ENCODE measurements at places on chromosomes 1 and 21.

GRCh38 chr1:170071378-170071777 lies 3.1 kb downstream of the KIFAP3 start:
- no peak for DNase-seq

- DNase-seq: no peak
Measured at GRCh38 chr1:60813071-60813470, 269.3 kb upstream of the NFIA start.

DNA sequence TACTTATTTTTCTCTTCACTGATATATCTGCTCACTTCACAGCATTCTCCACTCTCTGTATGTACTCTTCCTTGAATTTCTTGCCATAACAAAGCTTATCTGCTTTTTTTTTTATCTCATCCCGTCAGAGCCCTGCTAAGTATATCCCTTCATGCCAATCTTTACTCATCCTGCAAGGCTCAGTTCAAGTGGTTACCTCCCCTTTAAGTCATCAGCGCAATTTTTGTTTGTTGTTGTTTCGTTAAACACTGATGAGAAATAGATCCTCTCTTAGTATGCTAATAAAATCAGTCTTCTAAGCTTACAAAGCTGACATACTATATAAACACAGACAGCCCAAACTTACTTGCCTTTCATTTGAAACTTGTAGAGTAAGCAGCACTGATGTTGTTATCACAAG lies 17.8 kb downstream of the COL24A1 start:
- no peak for DNase-seq

DNA sequence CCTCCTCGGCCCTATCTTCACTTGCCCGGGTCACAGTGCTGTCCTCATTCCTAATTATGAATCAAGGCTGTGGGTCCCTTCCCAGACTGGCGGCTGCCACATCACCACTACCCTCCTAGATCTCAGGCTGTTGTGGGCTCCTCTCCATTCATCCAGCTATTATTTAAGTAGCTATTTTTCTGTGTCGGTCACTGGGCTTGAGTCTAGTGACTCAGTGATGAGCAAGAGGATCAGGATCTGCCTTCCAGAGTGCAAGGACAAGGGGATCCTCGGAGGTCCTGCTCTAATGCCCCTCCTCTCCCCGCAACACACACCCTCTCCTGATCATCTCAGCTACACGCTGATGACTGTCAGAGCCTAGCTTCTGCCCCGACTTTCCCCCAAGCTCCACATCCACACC lies 34.1 kb downstream of the CDCP2 start:
- DNase-seq: no peak

GRCh38 chr21:44350773-44351481 lies 2.5 kb upstream of the TRPM2 start:
- DNase-seq: no peak

DNA sequence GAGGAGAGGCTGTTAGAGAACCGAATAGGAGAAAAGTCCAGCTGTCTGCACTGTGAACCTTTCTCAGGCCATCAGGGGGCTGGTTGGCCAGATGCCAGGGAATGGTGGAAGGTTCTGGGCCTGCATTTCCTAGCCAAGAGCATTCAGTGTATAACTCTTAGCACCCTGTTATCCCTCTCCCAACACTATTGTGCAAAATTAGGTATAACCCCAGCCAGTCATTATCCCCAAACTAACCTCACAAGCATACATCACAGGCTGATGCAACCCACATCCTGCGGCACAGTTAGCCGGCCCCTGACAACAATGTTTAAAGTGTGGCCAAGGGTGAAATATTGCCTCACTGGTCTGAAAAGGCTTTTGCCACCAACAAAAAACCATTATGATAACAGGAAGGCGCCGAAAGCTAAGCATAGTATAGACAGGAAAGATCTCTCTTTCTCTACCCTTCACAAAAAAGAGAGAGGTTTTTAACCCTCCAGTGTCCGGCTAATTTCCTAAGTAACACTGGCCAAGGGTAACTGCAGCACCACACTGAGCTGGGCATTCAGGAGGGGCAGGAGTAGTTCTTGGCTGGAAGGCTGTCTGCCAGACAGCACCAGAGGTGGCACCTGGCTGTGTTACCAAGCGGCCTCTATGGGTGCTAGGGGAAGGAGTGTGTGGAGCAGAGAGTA lies 77.3 kb upstream of the BCAR3 start:
- no peak for DNase-seq

DNA sequence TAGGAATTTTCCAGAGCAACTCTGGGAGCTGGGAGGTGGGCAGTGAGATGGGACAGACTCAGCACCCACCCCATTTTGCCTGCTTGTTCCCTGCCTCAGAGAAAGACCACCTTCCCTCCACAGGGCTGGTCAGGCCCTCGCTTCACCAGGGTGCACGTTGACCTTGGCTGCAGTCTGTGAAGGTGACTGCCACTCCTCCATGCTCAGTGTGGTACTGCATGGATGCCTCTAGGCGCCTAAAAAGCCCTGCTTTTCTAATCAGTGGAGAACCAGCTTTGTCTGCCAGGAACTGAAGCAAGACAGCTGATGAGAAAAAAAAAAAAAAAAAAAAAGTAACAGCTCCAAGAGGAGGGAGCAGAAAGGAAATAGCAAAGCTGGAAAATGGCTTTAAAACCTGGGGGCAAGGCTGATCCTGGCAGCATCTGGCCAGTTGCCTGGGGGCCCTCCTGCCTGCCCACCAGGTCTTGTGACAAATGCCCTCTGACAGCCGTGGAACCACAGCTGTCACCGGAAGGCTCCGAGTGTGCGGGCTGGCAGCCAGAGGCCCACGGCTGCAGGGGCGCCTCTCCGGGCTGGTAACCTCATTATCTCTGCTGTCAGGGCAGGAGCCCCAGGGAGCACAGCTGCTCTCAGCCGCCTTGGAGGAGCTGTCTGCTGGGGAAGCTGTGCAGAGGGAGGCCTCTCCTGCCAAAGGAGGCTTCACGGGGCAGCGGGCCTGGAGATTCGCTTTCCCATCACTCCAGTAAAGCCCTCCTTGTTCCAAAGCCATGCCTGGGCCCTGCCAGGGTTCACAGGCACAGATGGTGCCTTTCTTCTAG lies 13.7 kb downstream of the KIAA1614 start:
- no peak for DNase-seq

DNA sequence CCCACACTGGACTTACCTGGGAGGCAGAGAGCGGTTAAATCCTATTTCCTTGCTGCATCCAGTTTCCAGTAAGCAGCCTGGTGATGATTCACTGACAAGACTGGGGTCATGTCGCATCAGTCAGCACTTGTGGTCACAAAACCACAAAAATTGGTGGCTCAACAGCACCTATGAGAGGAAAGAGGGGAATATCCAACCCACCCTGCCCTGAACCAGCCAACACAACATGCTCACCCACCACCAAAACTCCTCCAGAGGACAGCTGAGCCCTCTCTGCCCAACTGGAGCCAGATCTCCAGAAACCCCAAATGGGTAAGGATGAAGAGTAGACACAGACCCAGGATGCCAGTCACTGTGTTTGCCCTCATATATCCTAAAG lies 64.0 kb downstream of the CD46 start:
- no peak for DNase-seq

- no peak for DNase-seq
Measured at GRCh38 chr1:45009956-45010854, 919 bp downstream of the HECTD3 start.

DNA sequence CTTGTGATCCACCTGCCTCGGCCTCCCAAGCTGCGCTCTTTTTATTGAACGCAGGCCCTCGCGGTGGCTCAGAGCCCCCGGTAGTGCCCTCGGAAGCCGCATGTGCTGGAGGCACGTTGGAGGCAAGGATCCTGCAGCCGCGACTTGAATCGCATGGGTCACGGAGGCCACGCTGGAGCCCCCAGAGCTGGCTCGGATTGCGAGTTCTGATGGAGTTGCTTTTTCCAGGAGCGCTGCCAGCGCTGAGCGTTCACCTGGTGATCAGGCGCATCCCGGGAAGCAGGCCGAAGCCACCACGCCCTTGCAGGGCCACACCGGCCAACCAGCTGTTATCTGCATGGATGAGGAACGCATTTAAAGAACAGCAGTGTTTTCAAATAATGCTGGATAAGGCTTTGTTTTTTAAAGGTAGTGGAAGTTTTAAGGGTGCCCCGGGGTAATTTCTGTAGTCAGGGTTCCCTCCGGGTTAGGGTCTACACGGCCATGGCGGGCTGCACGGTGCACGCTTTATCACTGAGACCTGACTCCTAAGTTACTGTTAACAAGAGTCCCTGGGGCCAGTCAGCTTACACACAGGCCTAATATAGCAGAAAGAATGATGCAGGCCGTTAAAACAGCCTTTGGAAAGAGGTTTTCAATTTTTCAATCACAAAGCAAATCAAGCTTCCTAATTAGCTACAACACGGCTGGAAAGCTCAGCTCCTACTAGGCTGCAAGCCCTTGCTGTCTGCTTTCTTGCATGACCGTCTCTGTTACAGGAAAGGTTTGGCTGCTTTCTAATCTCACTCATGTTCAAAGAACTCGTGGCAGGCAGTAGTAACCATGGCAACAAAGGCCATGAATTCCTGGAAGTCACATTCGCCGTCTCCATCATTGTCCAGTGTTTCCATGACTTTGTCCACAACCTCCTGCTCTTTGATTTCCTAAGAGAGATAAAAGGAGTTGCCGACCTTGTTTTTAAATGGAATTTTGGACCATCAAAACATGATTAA lies 6.0 kb downstream of the S100B start:
- DNase-seq: no peak

GRCh38 chr1:202074985-202075384 lies 47.7 kb upstream of the GPR37L1 start:
- DNase-seq: no peak

DNA sequence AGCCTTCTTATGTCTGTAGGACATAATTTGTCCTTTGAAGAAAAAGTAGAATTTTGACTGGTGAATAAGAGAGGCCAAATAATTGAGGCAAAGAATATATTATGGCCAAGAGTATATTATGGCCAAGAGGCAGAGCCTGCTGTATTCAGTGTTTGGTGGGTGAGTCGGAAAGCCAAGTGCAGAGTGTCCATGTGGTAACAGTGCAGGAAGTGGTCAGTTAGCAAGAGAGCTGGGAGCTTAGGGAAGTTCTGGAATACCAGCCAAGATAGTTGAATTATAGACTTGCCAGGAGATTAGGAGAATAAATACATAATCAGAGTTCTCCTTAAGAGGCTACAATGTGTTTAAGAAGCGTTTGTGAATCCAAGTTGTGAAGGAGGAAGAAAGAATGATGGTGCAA lies 131.5 kb upstream of the LMO4 start:
- no peak for DNase-seq

GRCh38 chr1:157782931-157783330 lies 6.0 kb upstream of the FCRL2 start:
- DNase-seq: no peak

DNA sequence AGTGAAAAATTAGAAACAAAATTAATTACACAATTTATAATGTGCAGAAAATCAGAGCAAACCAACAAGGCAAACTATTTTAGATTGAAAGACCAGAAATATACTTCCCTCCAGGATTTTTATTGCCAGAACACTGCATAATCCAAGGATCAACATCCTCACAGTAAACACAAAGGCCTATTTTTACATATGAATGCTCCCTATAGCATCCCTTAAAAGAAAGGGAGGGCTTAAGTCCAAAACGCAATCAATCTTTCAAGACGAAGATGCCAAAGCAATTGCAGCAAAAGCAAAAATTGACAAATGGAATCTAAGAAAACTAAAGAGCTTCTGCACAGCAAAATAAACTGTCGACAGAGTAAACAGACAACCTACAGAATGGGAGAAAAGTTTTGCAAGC lies 18.6 kb upstream of the CHIA start:
- no peak for DNase-seq

- DNase-seq: no peak
Measured at GRCh38 chr1:100353988-100354387, 1.7 kb downstream of the CDC14A start.

- no peak for DNase-seq
Measured at GRCh38 chr1:31479811-31480210, 66.8 kb downstream of the SERINC2 start.

GRCh38 chr1:30904962-30905335 lies 3.6 kb downstream of the SDC3 start:
- no peak for DNase-seq

DNA sequence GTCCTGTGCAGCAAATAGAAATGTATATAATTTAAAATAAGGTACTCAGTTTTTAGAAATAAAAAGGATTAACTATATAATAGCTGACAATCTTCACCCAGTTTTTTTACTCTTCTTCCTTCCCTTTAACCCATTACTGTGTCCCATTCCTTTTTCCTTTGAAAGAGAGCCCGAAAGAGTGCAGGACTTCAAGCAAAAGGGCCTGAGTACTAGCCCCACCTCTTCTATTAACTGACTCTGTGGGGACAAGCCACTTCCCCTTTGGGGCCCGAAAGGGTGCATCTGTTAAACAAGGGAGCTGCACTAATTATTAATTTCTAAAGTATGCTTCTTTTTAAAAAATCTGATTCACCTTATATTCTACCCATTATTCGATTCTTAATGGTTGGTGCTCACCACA lies 3.3 kb downstream of the USP24 start:
- DNase-seq: no peak

GRCh38 chr21:15495965-15496364 lies 233.8 kb upstream of the USP25 start:
- DNase-seq: no peak

- no peak for DNase-seq
Measured at GRCh38 chr1:53736290-53736689, 2.7 kb downstream of the GLIS1 start.

- DNase-seq: no peak
Measured at GRCh38 chr21:31530364-31530763, 129.1 kb upstream of the SOD1 start.

DNA sequence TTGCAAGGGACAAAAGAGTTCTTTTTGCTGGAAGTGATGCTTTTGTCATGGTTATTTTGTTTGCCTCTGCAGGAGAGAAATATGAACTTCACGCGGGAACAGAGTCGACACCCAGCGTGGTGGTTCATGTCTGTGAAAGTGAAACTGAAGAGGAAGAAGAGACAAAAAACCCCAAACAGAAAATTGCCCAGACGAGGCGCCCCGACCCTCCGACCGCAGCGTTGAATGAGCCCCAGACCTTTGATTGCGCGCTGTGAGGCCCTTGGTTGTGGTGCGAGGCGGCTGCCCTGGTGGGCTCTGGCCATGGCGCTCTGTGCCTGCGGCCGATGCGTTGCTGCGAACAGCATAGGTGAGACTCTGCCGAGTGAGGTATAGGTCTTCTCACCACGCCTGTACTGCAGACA lies 20.9 kb upstream of the NCMAP start:
- DNase-seq: no peak

- DNase-seq: no peak
Measured at GRCh38 chr1:11982010-11982392, 1.8 kb downstream of the MFN2 start.

DNA sequence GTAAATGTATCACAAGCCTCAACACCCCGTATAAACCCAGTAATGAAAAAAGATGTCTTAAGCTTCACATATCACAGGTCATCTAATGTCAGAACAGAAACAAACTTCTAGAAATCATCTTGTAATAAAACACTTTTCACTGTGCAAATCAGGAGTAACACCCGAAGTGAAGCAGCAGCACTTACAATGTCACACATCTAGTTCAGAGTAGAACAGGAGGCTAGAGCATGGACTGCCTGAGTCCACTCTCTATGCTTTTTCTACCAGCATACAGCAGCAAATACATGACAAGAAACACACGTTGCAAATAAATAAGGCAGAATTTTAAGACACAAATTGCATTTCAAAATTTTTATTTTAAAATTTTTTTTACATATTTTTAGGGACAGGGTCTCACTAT lies 57.2 kb downstream of the AKT3 start:
- DNase-seq: no peak
